ENCODE measurements at places on chromosomes 11 and 22.

- no peak for DNase-seq
Measured at GRCh38 chr11:108973402-108974162, 308.7 kb downstream of the DDX10 start.

DNA sequence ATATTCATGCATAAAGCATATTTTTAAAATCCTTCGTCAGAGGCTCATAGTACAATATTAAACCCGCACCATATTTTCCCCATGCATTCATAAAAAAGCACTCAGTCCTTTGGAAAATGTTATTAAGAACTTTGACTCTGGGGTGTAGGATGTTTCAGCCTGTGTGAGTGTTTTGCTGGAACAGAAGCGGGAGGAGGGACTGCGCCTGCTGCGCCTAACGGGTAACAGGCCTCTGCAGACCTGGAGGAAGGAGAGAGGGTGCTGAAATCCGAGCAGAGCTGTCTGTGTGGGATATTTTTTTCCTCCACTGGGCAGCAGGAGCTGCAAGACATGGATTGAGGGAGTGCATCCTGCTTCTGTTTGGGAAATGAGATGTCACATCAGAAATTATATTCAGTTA, 483.0 kb downstream of the BRD1 start:
- no peak for DNase-seq

DNA sequence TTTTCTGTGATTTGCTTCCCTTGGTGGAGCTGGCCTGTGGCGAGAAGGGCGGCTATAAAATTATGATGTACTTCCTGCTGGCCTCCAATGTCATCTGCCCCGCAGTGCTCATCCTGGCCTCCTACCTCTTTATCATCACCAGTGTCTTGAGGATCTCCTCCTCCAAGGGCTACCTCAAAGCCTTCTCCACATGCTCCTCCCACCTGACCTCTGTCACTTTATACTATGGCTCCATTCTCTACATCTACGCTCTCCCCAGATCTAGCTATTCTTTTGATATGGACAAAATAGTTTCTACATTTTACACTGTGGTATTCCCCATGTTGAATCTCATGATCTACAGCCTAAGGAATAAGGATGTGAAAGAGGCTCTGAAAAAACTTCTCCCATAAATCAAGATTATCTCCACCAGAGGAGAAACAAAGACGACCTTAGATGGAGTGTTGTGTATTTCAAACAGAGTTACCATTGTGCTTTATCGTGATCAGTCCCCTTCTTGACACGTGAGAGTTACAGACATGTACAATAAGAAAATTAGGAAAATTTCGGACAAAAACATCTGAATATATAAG, 2.1 kb downstream of the OR9G1 start:
- no peak for DNase-seq

DNA sequence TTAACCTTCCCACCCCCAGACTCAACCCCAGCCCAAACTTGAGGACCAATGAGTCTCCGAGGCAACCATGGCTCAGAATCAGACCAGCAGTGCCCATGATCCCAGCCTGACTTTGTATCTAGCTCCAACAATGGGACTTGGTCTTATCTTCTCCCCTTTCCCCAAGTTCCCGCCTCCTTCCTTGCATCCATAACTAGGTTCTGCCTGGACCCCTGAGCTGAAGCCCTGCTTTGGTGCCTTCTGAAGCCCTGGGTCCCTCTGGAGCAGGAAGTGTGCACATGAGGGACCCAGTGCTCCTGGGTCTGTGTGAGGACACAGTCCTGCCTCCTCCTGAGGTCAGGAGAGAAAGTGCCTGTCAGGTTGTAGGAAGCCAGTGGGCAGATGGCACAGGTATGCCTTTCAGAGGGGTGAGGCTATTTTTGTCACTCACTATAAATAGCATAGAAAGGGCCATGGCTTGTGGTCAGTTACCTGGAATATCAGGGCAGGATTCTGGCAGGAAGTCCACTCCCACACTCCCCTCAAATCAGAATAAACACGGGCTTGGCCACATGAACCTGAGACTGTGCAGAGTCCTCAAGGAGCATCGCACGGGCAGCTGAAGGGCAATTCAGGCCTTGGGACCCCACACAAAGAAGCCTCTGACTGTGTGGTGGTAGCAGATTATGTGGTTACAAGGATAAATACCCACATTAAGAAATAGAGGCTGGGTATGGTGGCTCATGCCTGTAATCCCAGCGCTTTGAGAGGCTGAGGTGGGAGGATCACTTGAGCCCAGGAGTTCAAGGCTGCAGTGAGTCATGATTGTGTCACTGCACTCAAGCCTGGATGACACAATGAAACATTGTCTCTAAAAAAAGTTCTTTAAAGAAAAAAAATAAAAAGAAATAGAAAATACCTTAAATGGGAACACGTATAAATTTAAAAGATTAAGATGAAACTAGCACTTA, 27.4 kb downstream of the RCN1 start:
- no peak for DNase-seq

- no peak for DNase-seq
Measured at GRCh38 chr11:73001615-73002014, 140.5 kb downstream of the FCHSD2 start.

DNA sequence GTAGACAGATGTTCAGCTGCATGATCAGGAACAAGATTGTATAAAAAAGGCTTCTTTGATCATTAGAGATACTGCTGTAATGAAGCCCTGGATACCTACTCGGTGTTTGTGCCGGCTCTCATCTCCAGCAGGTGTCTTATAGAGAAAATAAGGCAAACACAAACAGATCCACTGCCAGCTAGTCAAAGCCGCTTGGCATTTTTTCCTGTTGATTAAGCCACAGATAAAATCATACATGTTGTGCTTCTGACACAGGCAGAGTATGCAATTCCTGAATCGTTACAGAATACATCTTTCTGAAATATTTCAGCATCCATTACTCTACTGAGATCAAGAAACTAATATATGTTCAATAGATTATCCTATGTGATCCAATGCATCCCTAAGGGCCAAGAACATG, 206.9 kb downstream of the CADM1 start:
- no peak for DNase-seq

DNA sequence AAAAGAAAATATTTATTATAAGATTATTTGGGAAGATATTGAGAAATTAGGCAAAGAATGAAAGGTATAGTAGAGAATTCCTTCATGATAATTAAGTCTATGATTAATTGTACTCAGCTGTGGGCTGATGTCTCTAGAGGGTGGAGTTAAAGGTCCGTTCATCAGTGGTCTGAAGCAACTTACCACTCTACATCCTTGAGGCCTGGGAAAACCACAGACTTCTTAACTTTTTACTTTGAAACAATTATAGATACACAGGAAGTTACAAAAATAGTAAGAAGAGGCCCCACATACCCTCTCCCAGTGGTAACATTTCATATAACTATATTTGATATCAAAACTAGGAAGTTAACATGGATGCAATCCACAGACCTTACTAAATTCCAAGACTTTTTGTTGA, 167.0 kb upstream of the NECTIN1 start:
- DNase-seq = no peak

- no peak for DNase-seq
Measured at GRCh38 chr22:19658967-19659804, 55.1 kb upstream of the SEPTIN5 start.

- DNase-seq = no peak
Measured at GRCh38 chr22:46024136-46024840, 47.3 kb upstream of the WNT7B start.

DNA sequence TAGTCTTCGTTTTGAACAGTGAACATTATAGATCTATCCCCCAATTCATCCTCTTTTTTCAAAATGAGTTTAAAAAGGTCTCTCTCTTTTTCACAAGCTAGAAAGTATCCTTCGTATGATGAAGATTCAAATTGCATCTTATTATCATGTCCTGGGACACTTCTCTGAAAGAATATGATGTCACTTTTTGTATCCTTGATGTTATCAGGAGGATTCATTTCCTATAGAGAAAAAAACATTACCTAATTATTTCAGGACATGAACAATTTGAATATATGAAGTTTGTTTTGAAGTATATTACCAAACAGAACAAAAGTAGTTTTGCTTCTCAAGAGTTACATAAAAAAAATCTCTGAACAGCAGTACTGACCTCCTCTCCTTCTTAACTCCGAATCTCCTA, 20.3 kb downstream of the IL18 start:
- DNase-seq = no peak

GRCh38 chr11:68189082-68189481, 24.0 kb downstream of the KMT5B start:
- DNase-seq = no peak

DNA sequence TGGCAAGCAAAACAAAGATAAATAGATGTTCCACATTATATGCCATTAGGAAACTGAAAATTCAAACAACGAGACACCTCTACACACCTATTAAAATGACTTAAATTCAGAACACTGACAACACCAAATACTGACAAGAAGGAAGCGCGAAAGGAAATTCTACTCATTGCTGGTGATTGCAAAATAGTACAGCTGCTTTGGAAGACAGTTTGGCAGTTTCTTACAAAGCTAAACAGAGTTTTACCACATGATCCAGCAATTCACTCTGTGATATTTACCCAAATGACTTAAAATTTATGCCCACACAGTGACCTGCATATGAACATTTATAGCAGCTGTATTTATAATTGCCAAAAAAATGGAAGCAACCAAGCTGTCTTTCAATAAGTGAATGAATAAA, 232.6 kb downstream of the CASP12 start:
- DNase-seq = no peak

GRCh38 chr11:37786214-37786755, 1188.2 kb upstream of the RAG2 start:
- DNase-seq = no peak

- DNase-seq = no peak
Measured at GRCh38 chr11:122367809-122368231, 251.8 kb upstream of the BLID start.
